HFFc6 (cell line): ENCODE measurements at places on chromosomes 3 and 15.

DNA sequence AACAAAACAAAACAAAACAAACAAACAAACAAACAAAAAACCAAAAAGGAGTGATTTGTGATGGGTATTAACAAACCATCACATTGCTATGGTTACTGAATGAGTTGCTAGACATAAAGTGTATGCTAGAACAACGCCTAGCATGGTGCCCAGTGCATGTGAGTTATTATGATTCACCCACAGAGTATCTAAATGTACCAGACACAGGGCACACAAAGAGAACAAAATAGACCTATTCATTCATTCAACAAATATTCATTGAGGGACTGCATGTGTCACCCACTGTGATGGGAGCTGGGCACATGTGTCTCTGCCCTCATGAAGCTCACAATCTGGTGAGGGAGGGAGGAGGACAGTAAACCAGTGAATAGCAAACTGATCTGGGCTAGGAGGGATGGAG lies 11.6 kb upstream of the ACAN start:
- peak; percentile 41 for DNase-seq

GRCh38 chr3:190621927-190622326 lies 108.0 kb downstream of the IL1RAP start:
- no peak for DNase-seq

- DNase-seq, result peak; percentile 20
Measured at GRCh38 chr3:110384601-110385000, 687.0 kb upstream of the NECTIN3 start.

- DNase-seq, result no peak
Measured at GRCh38 chr15:83845230-83845629, 191.3 kb downstream of the ADAMTSL3 start.

- no peak for DNase-seq
Measured at GRCh38 chr3:196989721-196990262, 21.2 kb upstream of the PIGZ start.

DNA sequence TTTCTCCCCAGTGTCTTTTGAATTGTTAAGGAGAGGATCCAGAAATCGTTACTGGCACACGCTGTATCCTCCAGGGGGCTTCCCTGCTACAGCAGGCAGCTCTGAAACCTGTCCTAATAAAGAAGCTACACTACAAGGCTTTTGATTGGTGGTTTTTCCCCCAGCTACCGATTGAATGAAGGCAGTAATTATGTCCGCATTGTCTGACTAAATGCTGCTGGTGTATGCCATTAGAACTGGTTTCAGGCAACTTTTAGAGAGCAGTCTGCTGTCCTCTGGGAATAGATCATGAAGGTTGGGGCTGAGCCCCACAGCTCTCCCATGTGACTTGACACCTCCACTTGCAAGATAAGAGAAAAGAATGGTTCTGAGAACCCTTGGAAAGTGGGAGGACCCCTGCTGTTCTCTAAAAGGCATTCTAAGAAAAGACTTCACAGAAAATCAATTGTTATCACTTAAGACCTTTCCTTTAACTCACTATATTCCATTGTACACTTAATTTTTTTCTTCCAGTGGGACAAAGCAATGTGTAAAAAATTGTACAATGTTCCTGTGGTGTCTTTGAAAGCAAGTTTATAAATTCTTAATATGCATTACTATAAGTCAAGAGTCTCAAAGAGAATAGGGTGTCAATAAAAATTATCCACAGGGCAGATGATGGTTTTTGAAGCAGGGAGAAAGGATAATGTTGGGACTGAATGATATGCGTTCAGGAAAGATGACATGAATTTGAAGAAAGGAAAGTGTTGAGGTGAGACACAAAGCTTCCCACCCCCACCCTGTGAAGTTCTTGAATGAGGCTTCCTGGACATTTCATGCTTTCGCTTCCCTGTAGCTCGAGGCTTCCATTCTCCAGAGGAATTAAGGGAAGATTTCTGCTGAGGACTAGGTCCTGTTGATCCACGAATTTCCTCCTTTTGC lies 53.0 kb upstream of the DAZL start:
- no peak for DNase-seq

- DNase-seq, result no peak
Measured at GRCh38 chr15:40739854-40740253, 15.2 kb downstream of the RMDN3 start.
